ENCODE measurements at places on chromosomes 12 and 14.

- DNase-seq, result peak; percentile 38
Observed at GRCh38 chr12:111937429-111937828, 75.5 kb downstream of the TMEM116 start.

- no peak for DNase-seq
Observed at GRCh38 chr12:49916129-49916919, 12.6 kb upstream of the FAIM2 start.

DNA sequence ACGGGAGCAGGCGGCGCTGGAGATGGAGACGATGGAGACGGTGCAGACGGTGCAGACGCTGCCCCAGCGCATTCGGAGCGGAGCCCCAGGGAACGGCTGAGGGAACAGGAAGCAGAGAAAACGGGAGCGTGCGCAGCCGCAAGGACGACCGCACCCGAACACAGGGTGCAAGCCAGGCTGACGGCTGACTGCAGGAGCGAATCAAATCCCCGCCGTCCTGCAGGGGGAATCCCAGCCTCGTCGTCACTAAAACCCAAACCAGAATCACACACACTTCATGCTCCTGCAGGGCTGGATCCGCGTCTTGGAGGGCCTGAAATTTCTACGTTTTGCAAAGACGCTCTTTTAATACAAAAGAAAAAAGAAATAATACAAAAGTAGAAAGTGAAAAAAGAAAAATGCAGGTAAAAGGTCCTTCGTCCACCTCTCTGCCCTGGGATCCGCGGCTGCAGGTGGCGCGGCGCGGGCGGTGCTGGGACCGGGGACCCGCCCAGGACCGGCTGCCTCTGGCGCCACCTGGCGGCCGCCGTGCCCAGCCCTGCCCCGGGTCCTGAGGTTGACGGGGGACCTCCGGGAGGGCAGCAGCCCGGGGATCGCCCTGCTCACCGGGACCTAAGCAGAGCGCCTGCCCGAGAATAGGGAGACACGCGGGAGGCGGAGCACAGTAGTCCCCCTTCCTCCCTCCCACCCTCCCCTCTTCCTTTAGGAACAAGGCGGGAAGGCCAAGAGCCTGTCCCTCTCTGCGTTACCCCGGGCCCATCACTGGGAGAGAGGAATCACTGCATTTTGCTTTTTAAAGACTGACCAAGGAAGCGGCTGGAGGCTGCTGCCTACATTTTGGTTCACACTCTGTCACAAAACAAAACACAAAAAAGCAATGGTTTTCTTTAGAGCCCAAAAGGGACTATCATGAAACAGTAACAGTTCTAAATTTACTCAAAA, 20.1 kb downstream of the STX2 start:
- DNase-seq, result peak; percentile 43

DNA sequence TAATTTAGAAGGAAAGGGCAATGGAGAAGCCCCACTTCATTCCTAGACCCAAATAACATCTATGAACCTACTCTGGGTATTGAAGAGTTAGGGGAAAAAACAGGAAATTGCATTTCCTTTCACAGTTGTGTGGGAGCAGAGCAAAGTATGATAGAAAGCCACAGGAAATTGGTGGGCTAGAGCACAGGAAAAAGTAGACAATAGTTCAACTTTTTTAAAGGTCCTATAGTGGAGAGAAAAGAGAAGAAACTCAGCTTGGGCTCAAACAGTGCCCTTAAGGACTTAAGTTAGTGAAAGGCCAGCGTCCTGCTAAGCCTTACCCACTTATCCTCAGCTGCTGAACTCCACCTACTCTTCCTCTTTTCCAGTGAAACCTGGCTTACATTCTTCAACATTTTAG, 258.1 kb downstream of the DPY19L2 start:
- no peak for DNase-seq

GRCh38 chr14:55607386-55607785, 27.4 kb downstream of the KTN1 start:
- no peak for DNase-seq

GRCh38 chr12:132559652-132560363, 50.6 kb downstream of the LRCOL1 start:
- peak; percentile 56 for DNase-seq
